Stimulated activated CD8-positive, alpha-beta memory T cell treated with anti-CD3 and anti-CD28 coated beads, Interleukin-15, amount 100 ng/mL, for 48 hours (primary cell): ENCODE measurements at places on chromosomes 6 and 20.

DNA sequence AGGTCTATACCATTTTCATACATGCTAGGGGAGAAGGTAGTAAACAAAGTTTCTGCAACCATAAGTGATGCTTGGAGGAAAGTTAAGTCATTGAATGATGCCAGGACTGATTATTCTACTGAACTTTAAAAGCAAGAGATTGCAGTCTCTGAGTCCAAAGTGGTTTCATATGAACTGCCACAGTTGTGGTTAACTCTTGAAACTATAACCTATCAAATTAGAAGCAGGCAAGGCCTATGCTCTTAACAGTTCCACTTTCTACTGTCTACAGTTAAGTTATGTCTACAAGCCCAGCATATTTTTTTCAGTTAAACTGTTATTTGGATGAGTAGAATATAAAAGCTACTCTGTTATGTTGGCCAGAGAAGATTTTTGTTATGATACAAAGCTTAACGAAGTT lies 326.5 kb upstream of the RUNX2 start:
- DNase-seq = no peak

- DNase-seq = no peak
These were observed 171.0 kb downstream of the ID4 start for GRCh38 chr6:20008131-20008530.

GRCh38 chr6:113758214-113758613 lies 98.9 kb upstream of the MARCKS start:
- DNase-seq = no peak

DNA sequence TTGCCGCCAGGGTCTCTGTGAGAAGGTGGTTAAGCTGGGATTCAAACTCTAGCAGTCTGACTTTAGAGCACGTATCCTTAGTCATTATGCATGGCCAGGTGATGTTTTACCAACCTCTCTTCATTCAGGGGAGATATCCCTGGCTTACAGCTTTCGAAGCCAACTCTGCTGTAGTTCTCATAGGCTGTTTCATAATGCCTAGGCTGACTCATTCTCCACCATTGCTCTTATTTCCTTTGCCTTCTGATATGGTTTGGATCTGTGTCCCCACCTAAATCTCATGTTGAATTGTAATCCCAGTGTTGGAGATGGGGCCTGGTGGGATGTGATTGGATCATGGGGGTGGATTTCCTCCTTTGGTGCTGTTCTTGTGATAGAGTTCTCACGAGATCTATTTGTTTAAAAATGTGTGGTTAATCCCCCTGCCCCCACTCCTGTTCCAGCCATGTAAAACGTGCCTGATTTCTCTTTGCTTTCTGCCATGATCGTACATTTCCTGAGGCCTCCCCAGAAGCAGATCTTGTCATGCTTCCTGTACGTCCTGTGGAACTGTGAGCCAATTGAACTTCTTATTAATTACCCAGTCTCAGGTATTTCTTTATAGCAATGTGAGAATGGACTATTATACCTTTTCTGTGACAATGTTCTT lies 94.6 kb upstream of the MAN1A1 start:
- no peak for DNase-seq

DNA sequence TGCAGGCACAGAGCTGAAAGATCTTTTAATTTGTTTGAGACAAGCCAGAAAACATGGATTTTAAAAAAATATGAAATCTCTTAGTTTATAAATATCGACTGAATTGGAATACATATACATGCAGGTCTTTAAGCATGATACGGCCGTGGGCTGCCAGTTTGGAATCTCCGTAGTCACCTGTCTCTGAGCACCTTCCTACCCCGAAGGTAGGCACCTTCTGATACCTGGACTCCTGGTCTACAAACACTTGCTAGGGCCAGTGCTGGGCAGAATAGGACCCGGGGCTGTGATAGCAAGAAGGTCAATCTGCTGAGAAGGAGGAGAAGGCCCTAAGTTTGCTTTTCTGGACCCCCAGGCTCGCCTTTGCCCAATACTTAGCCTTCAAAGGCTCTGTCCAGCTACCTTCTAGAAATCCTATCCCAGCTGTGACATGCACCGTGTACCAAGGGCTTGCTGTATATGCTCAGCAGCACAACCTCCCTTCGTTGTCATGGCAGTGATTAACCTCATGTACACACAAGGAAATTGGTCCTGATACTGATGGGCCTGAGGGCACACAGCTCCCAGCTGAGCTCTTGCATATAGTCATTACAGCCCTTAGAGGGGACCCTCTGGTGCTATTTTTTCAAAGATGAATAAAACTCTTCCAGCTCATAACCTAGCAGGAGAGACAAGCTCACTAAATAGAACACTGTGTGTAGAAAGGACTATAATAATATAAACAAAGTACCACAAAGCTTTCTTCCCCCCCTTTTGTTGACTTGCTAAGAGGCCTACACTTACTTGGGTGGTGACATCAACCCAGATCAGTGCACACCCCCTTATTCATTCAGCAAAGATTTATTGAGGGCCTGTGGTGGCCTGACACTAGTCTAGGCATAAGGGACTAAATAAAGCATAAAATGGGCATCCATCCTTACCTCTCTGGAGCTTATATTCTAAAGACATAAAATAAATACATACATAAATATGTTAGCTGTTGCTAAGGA lies 17.7 kb downstream of the SNPH start:
- DNase-seq = no peak

DNA sequence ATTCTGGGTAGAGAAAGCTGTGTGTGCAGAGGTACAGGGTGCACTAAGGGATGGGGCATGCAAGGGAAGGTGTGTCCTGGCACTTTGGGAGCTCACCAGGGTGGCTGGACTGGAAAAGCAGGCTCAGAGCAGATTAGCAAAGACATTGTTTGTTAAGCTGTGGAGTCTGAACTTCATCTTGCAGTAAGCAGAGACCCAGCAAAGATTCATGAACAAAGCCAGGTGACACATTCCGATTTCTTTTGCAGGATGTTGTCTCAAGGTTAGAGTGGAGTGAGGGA lies 28.8 kb downstream of the DUSP22 start:
- no peak for DNase-seq

GRCh38 chr20:45432294-45432693 lies 16.4 kb downstream of the PIGT start:
- DNase-seq = no peak

- no peak for DNase-seq
These were observed 307.7 kb upstream of the DEFB115 start for GRCh38 chr20:30949761-30950160.

- DNase-seq = no peak
These were observed 271.2 kb upstream of the THEMIS start for GRCh38 chr6:128172081-128172480.

DNA sequence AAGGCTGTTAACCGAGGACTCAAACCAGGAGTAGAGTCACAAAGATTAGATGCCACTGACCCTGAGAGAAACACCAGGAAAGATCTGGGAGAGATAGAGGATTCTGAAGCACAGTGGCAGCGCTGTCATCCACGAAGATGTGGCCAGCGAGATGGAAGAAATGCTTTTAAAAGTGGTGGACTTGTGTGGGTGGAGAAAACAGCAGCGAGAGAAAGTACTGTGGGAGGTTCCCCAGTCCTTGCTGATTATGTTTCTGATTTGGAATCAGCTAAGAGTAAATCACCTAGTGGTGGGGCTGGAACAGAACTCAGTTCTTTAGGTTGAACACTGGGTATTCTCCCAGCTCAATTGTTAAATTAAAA lies 435 bp upstream of the ZNF322 start:
- no peak for DNase-seq

- DNase-seq = no peak
These were observed 233.5 kb upstream of the QKI start for GRCh38 chr6:163180874-163181541.

DNA sequence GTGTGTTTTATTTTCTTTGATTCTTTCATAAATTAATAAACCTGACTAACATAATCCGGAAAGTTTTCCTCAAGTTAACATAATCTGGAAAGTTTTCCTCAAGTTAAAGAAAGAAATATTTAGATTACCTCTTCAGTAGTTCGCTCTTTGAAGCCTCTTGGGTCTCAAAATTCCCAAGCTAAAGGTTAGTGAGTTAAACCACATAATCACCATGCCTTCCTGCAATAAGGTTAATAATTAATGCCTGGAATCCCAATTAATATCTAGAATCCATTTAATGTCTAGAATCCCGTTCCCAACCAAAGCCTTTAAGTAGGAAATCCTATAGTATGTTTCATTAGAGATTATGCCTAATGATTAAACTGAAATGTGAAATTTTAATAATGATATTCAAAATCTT lies 12.9 kb downstream of the DCDC2 start:
- DNase-seq = no peak

DNA sequence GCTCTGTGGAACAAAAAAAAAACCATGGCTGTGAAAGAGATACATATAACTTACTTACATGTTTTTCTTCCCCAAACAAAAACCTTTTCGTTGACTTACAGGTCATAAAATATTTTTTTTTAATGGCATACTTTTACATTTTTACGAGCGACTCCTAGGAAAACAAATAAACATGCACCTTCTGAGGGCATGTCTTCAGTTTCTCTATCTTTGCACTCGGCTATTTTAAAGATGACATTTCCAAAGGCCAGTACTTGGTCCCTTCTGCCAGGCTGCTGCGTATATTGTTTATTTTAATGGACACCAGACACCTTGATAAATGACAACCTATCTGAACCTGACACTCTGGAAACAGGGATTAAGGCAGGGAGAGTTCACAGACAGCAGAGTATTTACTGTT lies 49.4 kb downstream of the PIGU start:
- no peak for DNase-seq

GRCh38 chr6:24658573-24659560 lies 7.8 kb downstream of the TDP2 start:
- DNase-seq = no peak

- peak; percentile 14 for DNase-seq
These were observed 2.3 kb downstream of the BMP7 start for GRCh38 chr20:57263801-57264792.

- no peak for DNase-seq
These were observed 191.6 kb upstream of the EXOC2 start for GRCh38 chr6:884570-884969.

DNA sequence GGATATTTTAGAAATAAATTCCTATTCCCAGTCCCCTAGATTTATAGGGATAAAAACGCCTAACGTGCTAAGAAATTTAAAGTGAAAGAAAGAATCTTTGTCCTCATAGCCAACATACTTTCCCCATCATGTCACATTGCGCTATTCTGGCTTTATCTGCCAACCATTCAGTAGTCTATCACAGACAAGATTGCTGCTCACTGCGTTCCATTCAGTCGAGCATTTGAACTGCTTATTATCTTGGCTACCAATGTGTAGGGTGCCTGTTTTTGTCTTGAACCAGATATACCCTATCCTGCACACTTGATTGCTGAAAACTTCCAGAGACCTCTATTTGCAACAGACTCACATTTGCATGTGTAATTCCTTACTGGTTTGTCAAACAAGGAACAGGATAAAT lies 751.5 kb downstream of the EPHA7 start:
- DNase-seq = no peak

GRCh38 chr20:49030954-49031619 lies 15.0 kb upstream of the CSE1L start:
- no peak for DNase-seq

DNA sequence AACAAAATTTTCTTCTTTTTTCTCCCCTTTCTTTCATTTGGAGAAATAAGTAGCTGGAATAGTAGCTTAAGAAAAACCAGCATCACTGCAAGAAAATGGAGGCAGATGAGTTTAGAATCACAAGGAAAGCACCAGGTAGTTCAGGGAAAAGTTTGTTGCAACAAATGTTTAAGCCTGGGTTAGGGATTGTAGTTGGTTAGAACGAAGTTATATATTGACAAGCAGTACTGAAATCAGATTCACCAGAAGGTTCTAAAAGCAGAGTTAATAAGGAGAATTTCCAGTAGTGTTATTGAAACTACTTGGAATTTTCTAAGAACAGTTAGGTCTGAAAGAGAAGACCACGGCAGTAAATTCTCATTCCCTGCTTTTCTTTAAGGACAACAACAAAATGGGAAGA lies 70.2 kb downstream of the BMP2 start:
- DNase-seq = no peak

DNA sequence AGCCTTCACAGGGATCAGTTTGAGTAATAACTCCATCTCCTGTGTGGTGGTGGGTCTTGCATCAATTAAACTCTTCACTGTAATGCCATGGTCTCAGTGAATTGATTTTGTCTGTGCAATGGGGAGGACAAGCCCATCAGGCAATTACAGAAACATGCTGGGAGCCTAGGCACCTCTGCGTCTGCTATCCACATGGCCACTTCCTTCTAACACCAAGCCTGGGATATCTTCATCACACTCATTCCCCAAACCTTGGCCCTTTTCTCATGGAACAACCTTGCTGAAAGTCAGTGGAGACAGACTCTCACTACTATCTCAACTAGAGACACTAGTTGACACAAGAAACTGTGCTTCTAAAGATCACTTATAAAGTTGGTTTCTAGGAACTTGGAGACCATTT lies 210.1 kb upstream of the SHLD1 start:
- DNase-seq = no peak

- no peak for DNase-seq
These were observed 51.7 kb downstream of the CTNNBL1 start for GRCh38 chr20:37745553-37745952.

DNA sequence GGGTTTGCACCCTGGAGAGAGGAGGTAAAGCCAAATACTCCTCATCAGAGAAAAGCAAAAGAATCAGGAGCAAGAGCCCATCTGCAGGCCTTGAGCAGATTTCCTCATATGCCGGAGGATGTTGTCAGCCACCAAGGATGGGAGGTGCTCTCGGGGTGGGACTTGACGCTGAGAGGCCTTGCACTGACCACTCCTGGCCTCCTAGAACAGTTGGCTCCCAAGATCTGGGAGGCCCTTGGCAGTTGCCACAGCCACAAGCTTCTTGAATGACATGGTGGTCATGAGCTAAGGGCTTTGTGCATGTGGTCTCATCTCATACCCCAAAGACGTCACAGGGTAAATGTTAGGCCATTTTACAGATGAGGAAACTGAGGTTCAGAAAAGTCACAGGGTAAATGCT lies 75.2 kb upstream of the PMEPA1 start:
- no peak for DNase-seq

GRCh38 chr20:59765599-59766177 lies 161.3 kb downstream of the PHACTR3 start:
- DNase-seq = no peak

GRCh38 chr6:37085198-37085597 lies 79.7 kb downstream of the FGD2 start:
- no peak for DNase-seq

GRCh38 chr6:107102414-107102805 lies 12.9 kb downstream of the BEND3 start:
- no peak for DNase-seq

GRCh38 chr6:163146036-163146435 lies 268.5 kb upstream of the QKI start:
- no peak for DNase-seq

- no peak for DNase-seq
These were observed 9.3 kb downstream of the RAET1E start for GRCh38 chr6:149888659-149889058.
